ENCODE measurements at places on chromosomes 11 and 22.

DNA sequence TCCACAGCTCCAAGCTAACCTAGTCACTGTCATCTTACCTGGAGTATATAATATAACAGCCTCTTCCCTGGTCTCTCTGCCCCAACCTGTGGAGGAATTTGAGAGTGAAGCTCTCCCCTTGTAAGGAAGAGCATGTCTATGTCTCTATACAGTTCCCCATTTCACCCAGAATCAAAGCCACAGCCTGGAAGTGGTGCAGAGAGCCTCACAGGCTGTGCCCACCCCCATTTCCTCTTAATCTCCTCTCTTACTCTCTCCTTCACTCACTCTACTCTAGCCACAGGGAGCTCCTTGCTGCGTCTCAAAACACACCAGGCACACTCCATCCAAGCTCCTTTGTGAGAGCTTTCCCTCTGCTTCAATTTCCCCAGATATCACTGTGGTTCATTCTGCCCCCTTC, 302.5 kb upstream of the ISX start:
- no peak for DNase-seq

DNA sequence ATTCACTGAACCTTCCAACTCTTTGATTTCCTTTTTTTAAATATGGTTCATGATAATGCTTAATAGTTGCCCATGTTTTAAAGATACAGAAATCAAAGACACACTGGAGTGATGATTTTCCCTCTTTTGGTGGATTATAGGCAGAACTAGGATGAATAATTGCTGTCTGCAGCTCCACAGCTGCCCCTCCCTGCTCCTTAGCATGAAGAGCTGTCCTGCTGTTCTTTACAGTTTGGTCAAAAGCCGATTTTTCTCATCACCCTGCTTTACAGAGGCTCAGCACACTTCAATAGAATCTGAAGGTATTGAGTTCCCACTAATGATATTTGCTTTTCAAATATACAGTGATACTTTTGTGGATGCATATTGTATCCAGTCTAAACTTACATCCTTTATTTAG, 202.6 kb downstream of the AASDHPPT start:
- DNase-seq: no peak

- no peak for DNase-seq
Measured at GRCh38 chr22:19963863-19964642, 22.4 kb upstream of the TXNRD2 start.

DNA sequence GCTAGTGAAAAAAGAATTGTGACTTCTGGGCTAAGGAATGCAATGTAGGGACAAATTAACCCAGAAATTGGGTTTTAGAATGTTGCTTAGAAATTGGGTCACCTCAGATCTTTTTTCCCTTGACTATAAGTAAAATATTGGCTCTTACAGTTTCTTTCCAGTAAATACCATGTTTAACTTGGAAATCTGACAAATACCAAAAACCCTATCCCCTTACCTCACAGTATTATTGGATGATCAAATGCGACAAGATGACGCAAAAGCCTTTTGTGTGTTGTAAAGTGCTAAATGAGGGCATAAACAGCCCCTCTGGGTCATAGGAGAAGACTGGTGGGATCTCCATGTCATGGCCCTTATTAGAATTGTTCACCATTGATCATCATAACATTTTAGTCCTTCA, 6.1 kb upstream of the UPB1 start:
- DNase-seq: no peak

GRCh38 chr11:119873761-119874421, 144.9 kb upstream of the NECTIN1 start:
- no peak for DNase-seq

DNA sequence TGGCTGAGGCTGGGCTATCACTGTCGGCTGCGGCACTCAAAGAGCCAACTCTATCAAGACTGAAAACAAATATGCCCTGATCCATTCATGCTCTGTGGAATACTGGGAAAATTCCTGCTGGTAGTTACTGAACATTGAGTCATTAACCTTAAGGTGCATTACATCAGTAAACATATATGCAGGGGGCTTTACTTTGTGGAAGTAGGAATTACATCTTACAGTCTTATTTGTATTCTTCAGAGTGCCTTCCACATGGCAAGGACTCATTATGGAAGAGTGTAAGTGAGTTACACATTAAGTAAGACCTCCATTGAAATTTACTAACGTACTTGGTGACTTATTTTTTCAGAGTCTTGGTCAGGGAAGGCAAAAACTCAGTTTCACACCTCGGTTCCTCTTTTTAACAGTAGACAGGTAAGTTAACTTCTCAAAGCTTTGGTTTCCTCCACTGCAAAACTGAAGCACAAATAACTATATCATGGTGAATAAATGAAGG, 4.5 kb downstream of the OR5B21 start:
- no peak for DNase-seq

DNA sequence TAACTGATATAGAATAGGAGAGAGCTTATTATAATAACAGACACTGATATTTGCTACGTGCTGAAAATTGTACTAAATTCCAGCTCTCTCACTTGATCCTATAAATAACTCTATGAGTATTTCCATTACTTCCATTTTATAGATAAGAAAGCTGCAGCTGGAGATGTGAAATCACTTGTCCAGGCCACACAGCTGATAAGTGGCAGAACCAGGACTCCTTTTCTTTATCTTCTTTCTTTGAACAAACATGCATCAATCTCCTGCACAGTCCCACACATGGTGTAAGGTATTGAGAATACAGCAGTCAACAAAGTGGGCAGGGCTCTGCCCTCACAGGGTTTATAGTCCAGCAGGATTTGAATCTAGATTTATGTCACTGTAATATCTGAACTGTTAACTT, 652.1 kb downstream of the NELL1 start:
- DNase-seq: no peak

DNA sequence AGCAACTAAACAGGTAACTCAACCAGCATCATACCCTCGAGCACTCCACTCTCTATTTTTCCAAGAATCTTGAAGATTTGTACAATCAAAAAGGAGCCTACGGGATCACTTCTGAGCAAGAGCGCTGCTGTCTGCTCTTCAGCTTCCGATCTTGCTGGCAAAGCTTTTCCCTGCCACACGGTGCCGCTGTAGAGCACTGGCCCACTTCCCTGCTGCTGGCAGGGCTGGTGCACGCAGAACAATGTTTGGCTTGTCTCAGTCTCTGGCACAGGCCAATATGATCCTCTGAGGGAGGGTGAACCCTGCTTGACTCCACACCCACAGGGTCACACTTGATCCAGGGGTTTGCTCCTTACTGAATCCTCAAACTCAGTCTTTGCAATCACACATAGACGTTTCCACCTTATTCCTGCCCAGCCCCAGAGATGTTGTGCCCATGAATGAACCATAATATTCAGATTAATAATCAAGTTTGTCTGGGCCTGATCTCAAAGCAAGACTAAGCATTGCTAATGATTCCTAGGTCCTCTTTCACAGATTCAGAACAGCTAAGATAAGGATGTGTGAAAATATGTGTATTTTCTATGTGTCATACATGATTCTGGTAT, 536.6 kb downstream of the SOX6 start:
- DNase-seq: no peak

DNA sequence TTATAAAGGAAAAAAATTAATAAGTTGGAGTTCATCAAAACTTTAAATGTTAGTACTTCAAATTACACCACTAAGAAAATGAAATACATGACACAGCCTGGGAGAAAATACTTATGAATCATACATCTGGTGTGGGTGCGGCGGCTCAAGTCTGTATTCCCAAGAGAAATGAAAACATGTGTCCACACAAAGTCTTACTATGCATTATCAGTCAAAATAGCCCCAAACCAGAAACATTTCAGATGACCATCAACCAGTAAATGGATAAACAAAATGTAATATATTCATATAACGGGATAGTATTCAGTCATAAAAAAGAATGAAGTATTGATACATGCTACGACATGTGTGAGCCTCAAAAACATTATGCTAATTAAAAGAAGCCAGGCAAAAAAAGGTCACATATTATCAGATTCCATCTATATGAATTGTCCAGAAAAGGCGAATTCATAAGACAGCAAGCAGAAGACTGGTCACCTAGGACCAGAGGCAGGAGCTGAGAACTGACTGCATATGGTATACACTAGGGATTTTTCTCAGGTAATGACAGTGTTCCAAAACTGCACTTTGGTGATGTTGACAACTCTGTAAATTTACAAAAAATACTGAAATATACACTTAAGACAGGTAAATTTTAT, 5.3 kb upstream of the AKIP1 start:
- no peak for DNase-seq

DNA sequence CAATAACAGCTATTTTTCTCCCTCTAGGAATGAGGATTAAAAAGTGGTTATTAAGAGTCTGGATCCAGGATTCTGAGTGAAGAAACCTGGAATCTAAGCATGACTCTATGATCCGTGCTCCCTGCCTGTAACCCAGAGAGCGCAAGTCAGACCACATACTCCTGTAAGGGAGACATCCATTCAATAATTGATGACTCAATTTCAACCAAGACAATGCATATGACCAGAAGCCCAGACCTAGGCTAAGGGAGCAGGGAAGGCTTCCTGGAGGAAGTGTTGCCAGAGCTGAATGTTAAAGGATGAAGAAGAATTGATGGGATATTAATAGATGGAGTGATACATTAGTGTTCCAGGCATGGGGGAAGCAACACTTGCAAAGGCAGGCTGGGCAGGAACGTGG, 13.8 kb upstream of the PAMR1 start:
- no peak for DNase-seq

DNA sequence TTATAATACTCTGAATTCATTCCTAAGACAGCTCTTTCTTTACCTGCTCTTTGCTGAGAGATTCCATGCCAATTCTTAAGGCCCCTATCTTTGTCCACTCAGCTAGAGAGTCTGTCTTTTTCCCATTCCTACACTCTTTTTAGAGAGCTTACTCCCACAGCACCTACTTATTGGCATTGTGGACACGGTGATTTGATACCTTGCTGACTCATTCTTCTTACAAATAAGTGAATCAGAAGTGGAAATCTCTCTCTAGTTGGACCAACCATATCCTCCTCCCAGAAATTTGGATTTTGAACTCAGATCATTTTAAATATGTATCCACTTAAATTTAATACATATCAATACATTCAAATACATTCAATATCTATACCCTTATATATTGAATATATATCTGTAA, 32.5 kb upstream of the OR6M1 start:
- no peak for DNase-seq

DNA sequence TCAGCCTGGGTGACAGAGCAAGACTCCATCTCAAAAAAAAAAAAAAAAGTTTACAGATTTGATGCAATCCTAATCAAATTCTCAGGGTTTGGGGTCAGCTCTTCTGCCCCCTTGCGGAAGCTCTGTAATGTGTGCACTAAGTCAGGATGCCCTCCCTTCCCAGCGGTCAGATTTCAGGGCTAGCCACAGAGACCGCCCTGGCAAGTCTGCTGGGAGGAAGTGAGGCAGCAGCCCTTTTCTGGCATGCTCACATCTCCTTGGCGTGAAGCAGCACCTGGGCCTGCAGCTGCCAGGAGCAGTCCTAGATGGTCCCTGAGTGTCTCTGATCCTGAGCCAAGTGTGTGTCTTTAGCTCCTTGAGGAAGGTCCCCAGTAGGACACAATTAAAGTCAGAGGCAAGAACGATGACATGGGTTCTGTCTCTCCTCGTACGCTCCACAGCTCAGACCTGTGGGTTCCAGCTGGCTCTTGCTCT, 10.9 kb upstream of the APOBEC3C start:
- peak; percentile 57 for DNase-seq

DNA sequence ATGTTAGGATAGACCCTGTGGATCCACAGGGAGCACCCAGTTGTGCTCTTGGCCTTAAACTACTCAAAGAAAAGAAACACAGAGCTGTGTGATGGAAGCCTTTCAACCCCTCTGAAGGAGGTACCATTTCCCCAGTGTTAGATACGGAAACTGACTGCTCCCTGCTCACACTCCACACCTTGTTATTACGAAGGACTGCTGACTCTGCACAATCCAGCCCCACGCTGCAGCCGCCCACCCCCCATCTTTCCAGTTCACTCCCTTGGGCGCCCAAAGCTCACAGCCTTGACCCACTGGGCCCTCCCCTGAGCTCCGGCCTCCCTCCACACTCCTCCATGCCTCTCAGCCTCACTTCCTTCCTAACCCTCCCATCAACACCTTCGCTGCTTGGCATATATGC, 75.5 kb downstream of the EFCAB6 start:
- DNase-seq: no peak

DNA sequence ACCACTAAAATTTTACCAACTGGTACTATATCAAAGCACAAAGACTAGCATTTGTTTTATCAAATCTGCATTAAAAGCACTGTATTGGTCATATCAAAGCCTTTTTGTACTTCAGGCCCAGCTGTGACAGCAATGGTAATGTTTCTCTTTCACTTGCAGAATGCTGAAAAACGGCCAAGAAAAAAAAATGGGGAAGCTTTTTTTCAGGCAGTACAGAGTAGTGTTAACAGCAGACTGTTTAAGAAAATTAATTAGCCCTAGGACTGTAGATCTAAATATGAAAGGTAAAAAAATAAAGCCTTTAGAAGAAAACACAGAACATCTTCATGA, 33.3 kb downstream of the DENND5A start:
- no peak for DNase-seq

DNA sequence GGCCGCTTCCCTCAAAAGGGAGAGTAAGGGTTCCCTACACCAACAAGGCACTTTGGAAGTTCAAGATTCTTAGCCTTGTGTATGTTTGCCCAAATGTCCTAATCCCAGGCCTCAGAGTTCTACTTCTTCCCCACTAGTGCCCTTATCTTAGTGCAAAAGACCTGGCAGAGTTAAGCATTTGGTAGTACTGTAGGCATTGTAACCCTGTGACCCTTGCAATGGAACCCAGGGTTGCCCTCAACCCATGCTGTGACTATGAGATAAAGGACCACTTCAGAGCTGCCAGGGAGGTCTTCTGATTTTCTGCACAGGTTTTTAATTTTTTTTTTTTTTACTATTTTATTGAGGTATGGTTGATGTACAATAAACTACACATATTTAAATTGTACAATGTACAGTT, 65.1 kb downstream of the C11orf65 start:
- no peak for DNase-seq

DNA sequence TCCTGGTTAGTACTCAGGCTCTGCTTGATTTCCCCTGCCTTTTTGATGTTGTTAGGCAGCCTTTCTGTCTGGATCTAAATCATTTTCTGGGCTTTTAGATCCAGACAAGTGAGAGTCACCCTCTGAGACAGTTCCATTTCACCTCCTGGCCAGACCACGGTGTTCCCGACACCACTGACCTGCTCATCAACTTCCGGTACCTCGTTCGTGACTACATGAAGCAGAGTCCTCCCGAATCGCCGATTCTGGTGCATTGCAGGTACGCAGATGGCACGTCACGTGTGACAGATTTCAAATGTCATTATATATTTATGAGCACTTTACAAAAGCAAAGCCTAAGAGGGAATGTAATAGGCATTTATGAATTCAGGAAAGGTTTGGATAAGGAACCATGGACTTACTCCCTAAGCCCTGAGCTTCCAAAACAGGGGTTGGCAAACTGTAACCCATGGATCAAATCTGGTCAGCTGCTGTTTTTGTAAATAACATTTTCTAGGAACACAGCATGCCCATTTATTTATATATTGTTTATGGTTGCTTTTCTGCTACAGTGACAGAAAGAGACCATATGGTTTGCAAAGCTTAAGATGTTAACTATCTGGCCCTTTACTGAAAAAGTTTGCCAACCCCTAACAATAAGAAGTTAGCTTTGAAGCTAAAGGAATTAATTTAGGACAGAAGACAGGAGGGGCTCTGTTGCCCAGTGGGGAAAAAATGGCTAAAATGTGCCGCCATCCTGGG, 53.1 kb upstream of the OR4B1 start:
- no peak for DNase-seq
